ENCODE measurements at places on chromosomes 1 and 21.

GRCh38 chr1:226763905-226764264 lies 24.8 kb upstream of the ITPKB start:
- no peak for DNase-seq

DNA sequence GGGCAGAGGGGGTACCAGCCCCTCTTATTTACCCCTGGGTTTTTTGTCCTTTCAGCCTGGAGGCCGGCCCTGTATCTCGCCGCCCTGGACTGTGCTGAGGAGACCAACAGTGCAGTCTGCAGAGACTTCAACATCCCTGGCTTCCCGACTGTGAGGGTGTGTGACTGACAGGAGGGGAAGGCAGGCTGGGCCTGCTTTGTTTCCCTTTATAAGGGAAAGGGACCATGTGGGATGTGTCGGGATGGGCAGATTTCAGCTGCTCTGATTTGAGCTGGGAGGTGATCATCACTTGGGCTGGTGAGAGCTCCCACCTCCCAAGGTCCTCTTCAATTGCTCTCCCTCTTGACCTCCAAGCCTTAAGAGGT lies 11.7 kb downstream of the QSOX1 start:
- DNase-seq, result no peak

DNA sequence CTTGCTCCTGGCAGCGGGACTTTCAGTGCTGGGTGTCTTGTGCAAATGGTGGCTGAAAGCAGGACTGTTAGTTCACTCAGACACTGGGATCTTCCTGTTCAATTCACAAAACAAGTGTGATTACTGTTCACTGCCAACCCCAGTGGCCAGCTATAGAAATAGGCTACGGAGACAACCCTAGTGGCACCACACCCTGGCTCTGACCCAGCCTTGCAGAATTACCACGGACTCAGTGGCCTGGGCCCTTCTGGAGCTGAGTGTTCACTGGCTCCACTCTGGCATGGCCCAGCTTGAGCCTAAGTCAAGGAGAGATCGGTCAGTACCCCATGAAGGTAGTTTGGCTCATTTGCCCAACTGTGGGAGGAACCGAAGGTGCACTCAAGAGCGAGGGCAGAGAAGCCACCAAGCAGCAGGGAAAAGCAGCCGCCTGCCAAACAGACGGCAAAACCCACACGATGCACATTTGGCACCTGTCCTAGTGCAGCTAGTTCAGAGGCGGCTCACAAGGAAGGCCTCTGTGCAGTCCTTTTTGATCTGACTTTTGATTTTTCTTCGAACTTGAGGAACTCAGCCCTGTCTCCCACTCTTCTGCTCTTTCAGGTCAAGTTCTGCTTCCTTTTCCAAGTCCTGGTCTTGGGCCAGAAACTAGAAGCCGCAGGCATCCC lies 5.9 kb downstream of the KIAA2013 start:
- no peak for DNase-seq

DNA sequence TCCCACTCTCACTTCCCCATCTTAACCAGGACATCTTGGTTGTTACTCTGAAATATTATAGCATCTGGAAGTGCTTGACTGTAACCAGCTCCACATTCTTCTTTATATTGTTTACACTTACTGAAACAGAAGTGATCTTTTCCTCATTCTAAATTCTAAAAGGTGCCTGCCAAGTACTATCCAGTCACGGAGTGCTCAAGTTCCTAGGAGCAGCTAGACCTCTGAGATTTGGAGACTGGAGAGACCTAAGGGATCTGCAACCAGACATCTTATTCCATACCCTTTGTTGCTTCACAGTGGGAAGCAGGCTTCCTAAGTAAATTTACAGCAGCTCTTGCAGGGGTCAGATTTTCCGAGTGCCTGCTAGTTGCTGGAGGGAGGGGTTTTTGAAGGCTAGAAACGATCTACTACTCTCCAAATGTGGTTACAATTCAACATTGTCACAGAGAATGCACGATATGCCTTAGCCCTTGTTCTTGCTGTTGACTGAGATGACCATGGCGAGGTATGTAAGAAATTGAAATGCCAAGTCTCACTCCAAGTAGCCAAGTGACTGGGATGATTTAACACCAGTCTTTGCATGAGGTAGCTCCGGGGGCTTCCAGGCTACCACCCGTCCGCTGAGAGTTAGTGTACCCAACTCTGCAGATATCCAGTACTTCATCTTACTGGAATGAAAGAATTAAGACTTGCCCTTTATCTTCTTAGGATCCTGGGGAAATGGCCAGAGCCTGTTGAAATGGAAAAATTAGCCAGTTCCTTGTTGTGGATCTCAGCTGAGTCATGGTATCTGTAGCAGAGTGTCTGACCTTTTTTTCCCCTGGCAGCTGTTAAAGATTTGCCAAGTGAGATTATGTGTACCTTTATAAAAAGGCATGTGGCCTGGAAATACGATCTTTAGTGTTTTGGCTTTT lies 150.8 kb downstream of the MAST2 start:
- no peak for DNase-seq

GRCh38 chr1:198298640-198299039 lies 141.8 kb downstream of the NEK7 start:
- DNase-seq, result no peak

DNA sequence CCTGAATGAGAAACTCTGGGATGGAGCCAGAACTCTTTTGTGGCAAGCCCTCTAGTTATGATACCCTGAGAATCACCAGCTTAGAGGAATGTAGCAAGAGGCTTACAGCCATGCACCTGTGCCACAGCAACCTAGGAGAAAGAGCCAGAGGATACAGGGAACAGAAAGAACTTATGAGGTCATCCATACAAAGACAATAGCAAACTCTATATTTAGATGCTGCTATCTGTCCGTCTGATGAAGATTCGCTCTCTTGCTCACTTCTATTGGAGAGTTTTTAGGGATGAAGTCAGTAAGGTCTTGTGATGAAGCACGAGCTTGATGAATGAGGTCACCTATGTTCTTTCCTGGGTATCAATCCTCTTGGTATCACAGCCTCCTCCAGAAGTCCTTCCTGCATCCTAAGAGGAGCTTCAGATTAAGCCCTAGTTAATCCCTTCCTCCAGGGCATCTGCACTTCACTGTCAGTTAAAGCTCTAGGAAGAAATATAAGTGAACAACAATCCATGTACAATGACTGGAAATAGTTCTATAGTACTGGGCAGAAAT lies 185.6 kb downstream of the DAB1 start:
- no peak for DNase-seq

DNA sequence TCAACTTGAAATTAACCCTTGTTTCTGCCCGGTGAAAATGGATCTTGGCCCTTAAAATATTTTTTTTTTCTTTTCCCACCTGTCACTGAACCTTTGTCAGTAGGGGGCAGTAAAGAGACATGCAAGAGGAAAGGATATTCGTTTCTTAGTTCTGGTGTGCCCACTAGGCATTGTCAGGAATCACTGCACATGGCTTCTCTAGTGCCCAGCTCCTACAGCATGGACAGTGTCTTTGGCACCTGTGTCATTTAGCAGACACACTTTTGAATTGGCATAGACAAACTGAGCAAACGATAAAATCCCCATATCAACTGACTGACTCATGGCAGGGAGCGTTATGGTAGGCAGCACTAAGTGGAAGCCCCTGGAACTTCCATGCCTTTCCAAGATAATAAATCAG lies 1048.1 kb downstream of the BRINP3 start:
- no peak for DNase-seq

GRCh38 chr1:221810406-221810805 lies 68.5 kb upstream of the DUSP10 start:
- DNase-seq, result no peak

DNA sequence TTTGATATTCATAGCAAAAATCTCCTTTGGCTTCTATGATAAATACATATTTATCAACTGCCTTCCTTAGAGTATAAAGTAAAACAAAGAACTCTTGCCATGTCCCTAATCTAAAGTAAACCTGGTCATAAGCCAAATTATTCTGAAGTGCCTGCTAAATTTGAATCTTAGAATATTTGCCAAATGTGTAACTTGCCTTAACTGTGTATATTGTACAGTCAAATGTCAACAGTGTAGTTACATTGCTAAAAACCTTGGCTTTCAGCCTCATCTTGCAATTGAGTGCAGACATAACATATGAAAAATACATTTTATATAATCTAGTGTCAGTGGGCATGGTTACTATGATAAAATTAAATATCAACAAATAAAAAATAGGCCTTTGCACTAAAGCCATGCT lies 583.4 kb upstream of the ADAMTS5 start:
- no peak for DNase-seq

DNA sequence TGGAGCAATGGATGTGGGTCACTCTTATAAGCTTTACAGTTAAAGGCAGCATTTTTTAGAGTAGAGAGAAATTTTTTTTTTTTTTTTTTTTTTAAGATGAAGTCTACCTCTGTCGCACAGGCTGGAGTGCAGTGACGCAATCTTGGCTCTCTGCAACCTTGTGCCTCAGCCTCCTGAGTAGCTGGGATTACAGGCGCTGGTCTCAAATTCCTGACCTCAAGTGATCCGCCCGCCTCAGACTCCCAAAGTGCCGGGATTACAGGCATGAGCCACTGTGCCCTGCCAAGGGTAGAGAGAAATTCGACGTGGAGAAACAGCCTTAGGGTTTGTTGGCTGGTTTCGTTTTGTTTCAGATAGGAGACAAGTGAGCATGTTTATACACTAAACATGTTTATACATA lies 594.2 kb upstream of the ADAMTS5 start:
- DNase-seq, result no peak

DNA sequence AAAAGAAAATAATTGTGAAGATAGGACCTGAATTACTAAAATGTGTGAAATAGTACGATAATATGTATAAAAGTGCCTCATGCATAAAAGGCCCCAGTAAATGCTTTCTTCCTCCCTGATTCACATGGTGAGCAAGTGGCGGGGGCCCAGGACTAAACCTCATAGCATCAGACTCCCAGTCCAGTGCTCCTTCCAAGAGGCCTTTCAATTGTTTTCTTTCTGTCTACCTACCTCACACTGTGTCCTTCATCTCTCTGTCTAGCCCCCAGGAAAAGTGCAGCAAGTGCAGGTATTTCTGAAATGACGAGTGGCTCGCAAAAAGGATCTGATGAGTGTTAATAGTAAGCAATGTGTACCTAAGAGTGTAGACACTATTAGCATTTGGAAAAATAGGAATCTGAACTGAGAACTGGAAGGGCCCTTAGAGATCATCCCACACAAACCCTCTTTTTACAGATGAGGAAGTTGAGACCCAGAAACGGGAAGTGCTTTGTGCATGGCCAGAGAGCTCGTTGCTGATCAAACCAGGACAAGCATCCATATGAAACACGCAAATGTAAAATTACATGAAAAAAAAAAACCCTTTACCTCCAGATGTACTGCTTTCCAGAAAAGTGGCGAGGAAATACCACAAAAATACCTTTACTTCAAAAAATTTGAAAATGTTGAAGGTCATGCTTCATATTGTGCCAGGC lies 118.2 kb upstream of the HOOK1 start:
- DNase-seq, result no peak

DNA sequence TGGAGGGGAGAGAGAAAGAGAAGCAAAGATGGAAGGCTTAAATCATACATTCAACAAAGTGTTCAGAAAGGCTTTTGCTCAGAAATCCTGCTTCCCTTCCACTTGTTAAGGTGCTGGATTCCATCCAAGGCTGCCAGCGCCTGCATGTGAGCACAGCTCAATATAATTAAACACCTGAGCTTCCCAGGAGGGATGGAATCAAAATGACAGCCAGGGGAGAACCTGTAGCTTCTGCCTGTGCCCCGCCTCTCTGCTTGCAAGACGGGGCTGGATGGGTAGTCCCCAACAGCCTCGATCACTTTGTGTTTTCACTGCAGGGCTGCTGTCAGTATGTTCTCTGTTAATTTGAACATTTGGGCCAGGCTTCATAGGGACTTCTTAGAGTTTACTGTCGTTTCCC lies 225.7 kb downstream of the KCNH1 start:
- DNase-seq, result no peak

DNA sequence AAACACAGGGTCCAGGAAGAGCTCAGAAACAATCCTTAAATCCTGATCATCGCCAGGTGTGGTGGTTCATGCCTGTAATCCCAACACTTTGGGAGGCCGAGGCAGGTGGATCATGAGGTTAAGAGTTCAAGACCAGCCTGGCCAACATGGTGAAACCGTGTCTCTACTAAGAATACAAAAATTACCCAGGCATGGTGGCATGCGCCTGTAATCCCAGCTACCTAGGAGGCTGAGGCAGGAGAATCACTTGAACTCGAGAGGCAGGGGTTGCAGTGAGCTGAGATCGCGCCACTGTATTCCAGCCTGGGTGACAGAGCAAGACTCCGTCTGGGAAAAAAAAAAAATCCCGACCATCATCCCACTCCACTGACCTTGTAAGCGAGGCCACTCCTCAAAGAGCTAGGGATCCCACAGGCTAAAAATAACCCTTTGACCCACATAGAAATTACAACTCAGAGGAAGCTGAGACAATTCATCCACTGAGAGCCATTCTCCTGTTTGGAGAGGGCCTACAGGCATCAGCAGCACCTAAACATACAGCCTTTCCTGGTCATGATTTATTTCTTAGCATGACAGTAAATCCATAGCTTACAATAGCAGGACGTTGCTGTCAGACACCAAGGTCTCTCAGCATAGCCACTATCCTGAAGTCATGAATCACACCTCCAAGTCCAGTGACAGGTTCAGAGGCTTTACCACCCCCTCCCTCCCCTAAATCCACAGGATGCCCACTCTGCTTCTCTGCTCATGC lies 66.7 kb downstream of the TGFBR3 start:
- DNase-seq, result no peak

DNA sequence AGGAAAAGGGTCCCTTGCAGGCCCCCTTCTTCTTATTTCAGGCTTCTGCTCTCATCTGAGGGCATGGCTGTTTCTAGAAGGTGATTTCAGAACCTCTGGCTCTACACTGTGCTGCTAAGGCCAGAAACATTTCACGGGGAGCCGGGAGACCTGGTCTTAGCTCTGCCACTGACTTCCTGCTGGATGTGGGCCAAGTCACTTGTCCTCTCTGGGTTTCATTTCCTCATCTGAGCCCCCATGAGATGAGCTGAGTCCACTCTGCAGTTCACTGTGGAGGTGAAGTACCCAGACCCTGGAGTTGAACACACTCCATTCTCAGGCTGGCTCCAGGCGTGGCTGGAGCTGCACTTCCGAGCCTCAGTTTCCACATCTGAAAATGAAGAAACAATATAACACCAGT lies 2.1 kb downstream of the PADI1 start:
- DNase-seq, result no peak

GRCh38 chr1:67571901-67572593 lies 113.0 kb upstream of the GADD45A start:
- no peak for DNase-seq

DNA sequence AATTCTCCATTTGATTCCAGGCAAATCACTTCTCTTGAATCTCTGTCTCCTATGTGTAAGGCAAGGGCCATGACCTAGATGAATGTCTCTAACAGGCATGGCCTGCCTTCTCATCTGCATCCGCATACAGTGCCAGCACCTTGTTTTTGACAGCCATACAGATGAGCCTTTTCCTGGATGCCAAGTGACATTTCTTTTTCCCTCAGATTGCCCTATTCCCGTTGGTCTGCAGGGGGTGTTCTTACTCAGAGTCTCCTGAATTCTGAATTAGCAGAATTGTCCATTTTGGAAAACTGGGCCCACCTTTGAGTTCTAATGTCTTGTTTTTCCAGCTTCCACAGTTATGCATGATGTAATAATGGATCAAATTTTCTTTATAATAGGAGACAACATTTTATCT lies 88.0 kb upstream of the ADAR start:
- DNase-seq, result no peak
